Left lung (tissue), 14 donors: ENCODE measurements at places on chromosomes 4 and X. TPM values are rescaled to one million over a fixed set of nuclear protein-coding genes. Genes with fewer than 3 reads are reported as not detected.

DNA sequence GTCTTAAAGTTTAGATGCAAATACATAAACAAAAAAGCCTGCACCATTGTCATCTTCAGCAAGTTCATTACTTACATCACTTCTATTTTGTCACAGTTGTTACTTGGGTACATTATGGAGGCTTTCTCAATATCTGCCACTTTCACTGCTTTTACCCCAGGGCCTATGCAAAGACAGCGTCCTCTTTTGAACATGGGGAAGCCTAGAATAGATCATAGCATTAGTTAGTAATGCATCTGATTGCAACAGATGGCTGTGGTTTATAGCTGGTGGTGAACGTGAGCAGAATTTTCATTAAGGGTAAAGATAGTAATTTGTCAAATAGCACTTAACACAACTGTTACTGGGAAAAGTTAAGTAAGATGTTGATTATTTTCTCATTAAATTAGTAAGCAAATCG, 729 bp downstream of the CXCL11 start:
- H3K4me3 ChIP-seq, result no peak overlapping the region
- DNase-seq, result no peak
- peaks cover 7% of the 10 kb centered on the region for H3K4me1 ChIP-seq
- H3K27me3 ChIP-seq, result no peaks in the 10 kb centered on the region
- no peaks in the 10 kb centered on the region for H3K36me3 ChIP-seq
- H3K27ac ChIP-seq, result no peak overlapping the region

DNA sequence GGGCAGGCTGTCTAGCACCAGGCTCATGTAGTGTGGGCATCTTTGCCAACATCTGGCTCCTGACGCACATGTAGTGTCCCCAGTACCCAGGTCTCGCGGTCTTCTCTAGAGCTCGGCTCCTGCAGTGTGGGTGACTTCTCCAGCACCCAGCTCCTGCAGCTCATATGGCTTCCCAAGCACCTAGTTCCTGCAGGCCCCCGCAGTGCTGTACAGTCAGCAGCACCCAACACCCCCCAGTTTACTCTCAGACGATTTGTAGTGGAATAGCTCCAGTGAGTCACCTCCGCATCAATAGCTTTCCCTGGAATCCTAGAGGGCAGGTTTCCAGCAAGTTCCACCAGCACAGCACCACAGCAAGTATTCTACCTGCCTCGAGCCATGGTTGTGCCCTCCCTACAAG, 30.9 kb downstream of the ZNF41 start:
- H3K27me3 ChIP-seq, result no peaks in the 10 kb centered on the region
- no peak overlapping the region for H3K27ac ChIP-seq
- no peak overlapping the region for H3K4me3 ChIP-seq
- H3K4me1 ChIP-seq, result no peaks in the 10 kb centered on the region
- DNase-seq, result no peak
- H3K36me3 ChIP-seq, result no peaks in the 10 kb centered on the region

DNA sequence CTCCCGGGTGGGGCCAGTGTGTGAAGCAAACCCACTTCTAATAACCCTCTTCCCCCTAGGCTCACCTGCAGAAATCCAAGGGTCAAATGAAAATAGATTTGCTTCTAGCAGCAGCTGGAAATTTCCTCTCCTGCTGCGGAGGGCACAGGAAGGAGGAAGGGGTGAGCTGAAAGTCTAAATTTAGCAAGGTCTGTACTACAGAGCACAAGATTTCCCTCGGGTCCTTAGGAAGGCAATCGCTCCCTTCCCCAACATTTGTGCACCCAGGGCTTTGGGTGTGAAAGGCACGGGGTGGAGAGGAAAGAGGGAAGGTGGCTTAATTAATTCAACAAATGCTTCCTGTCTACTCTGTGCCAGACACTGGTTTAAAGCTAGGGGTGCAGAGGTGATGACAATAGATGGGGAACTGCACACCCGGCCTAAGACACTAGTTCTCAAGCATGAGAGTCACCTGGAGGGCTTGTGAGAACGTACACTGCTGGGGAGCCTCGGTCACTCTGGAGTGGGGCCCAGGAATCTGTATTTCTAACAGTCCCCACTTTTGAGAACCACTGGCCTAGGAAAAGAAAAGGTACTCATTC, 204.4 kb downstream of the NSUN7 start:
- H3K36me3 ChIP-seq, result no peaks in the 10 kb centered on the region
- no peak for DNase-seq
- H3K4me3 ChIP-seq, result no peak overlapping the region
- no peaks in the 10 kb centered on the region for H3K27me3 ChIP-seq
- H3K27ac ChIP-seq, result peak overlapping the region; percentile 37

DNA sequence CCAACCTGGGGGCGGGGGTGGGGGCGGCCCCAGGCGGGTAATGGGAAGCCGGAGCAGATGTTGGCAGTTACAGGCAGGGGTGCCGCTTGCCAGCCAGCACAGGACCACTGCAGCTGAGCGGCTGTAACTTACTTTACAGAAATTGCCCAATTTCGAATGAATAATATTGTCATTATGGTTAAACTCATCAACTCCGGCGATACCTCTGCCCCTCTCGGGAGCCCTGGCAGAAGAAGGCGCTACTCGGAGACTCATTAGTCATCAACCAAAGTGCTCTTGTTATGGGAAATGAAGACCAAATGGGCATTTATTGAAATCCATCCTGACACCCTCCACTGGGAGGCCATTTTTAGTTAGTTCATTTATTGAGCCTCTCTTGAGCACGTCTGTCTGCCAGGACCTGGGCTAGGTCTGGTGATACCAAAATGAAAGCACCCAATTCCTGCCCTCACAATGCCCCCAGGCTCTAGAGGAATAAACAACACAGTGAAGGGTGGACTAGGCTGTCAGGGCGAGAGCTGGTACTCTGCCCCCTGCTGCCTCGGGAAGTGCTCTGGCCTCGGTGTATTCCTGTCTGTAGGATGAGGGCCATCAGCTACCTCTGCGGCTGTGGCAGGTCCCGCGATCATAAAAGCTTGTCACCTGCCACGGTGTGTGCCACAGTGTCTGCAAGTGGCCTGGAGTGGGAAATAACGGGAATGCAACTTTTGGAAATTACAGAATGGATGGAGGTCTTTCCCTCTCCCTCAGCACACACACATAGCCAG, 159.1 kb upstream of the PSAPL1 start:
- peaks cover 9% of the 10 kb centered on the region for H3K4me1 ChIP-seq
- H3K27me3 ChIP-seq, result peaks cover 70% of the 10 kb centered on the region
- DNase-seq, result no peak
- no peak overlapping the region for H3K4me3 ChIP-seq

DNA sequence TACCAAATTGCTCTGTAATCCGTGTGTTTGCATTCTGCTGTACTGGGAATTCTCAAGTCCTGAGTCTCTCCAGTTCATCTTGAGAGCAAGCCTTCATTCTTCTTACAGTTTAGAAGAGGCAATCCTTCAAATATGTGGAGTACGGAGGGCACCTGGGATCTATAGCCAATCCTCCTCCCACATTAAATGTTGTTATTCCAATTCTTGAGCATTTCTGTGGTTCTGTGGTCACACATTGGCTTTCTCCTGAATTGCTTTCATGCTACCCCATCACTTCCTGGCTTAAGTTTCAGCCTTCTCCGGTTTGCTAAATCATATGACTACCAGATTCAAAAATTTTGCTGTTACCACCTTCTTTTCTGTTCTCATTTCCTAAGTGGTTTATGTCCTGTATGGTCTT, 611.1 kb downstream of the PCDH19 start:
- no peaks in the 10 kb centered on the region for H3K27me3 ChIP-seq
- no peak for DNase-seq
- no peak overlapping the region for H3K27ac ChIP-seq
- no peak overlapping the region for H3K4me3 ChIP-seq

GRCh38 chrX:33336783-33337182, 125.4 kb upstream of the DMD start:
- DNase-seq, result no peak
- no peak overlapping the region for H3K27ac ChIP-seq
- H3K36me3 ChIP-seq, result no peaks in the 10 kb centered on the region
- H3K4me3 ChIP-seq, result no peak overlapping the region

GRCh38 chr4:64192731-64193412, 216.4 kb downstream of the TECRL start:
- H3K36me3 ChIP-seq, result no peaks in the 10 kb centered on the region
- H3K27me3 ChIP-seq, result no peaks in the 10 kb centered on the region
- no peak overlapping the region for H3K4me3 ChIP-seq
- DNase-seq, result peak; percentile 19
- H3K4me1 ChIP-seq, result no peaks in the 10 kb centered on the region

DNA sequence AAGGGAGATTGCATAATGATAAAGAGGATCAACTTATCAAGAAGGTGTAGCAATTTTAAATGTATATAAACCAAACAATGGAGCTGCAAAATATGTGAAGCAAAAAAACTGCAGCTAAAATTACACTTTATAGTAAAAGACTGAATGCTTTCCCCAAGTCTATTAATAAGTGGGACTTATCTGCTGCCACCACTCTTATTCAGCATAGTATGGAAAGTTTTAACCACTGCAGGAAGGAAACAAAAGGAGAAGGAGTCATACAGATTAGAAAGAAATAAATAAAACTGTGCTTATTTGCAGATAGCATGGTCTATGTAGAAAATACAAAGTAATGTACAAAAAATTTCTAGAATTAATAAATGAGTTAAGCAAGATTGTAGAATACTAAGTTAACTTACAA, 94.1 kb upstream of the GK2 start:
- DNase-seq, result no peak
- H3K4me3 ChIP-seq, result no peak overlapping the region
- no peaks in the 10 kb centered on the region for H3K4me1 ChIP-seq

DNA sequence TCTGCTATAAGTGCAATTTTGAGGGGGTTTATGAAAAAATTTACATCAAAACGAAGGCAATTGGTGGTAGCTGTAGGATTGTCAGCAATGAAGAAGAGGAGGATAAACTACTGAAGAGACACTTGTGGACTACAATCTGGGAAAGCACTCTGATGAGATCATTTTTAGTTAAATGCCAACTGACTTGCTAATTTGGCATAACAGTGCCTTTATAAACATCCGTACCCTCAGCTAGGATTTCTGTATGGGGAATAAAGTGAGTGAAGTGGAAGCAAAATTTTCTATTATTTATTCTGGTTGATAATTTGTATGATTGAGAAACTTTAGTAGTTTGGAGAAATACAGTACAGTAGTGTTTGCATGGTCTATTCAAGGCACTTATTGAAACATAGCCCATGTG, 11.2 kb upstream of the GNRHR start:
- no peak overlapping the region for H3K4me3 ChIP-seq
- H3K27me3 ChIP-seq, result no peaks in the 10 kb centered on the region
- H3K36me3 ChIP-seq, result no peaks in the 10 kb centered on the region
- DNase-seq, result no peak
- no peaks in the 10 kb centered on the region for H3K4me1 ChIP-seq

- no peaks in the 10 kb centered on the region for H3K4me1 ChIP-seq
- no peaks in the 10 kb centered on the region for H3K36me3 ChIP-seq
- peak within 1 kb of the TSS; percentile 57 for H3K27ac ChIP-seq
- peak within 1 kb of the TSS; percentile 34 for H3K4me3 ChIP-seq
- peak; percentile 53 for DNase-seq
Observed at GRCh38 chrX:79366873-79367749, at the start of gene ITM2A. ITM2A (minus strand) TSS chrX:79367334; CDS start chrX:79367215, 119 bp downstream.

GRCh38 chrX:56728752-56729151, 291 bp upstream of the NBDY start:
- no peaks in the 10 kb centered on the region for H3K27me3 ChIP-seq
- peak; percentile 11 for DNase-seq
- peak overlapping the region; percentile 54 for H3K4me3 ChIP-seq
- no peak overlapping the region for H3K27ac ChIP-seq
- H3K36me3 ChIP-seq, result no peaks in the 10 kb centered on the region
- no peaks in the 10 kb centered on the region for H3K4me1 ChIP-seq

DNA sequence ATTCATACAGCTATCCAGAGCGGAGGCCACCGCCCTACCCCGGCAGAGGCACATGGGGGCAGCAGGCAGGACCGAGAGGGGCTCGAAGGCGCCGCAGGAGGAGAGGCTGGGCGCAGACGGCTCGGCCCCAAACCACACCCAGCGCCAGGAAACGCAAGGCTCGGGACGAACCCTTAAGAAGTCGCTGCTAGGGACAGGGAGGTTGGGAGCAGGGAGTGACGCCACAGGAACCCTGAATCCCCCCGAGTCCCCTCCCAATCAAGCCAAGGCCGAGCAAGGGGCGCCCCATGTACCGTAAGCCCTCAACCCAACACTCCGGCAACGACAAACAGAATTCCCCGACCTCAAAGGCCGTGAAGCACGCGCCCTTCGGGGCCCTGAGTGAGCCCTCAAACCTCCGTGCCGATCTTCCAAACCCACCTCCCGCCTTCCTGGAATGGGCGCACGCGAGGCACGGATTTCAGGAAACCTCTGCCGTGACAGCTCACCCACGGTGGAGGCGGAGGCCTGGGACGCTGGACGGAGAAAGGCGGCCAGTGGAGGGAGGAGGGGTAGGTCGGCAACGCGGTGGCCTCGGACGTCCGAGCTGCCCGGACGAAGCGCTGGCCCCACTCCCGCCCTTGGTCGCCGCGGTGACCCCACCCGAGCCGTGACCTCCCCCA, 1.8 kb downstream of the ZFYVE28 start:
- no peaks in the 10 kb centered on the region for H3K36me3 ChIP-seq
- peak overlapping the region; percentile 40 for H3K4me3 ChIP-seq
- peaks cover 24% of the 10 kb centered on the region for H3K4me1 ChIP-seq

GRCh38 chrX:18290200-18290599, 64.3 kb downstream of the SCML2 start:
- H3K27me3 ChIP-seq, result no peaks in the 10 kb centered on the region
- no peak for DNase-seq
- no peaks in the 10 kb centered on the region for H3K4me1 ChIP-seq
- no peak overlapping the region for H3K4me3 ChIP-seq
- no peaks in the 10 kb centered on the region for H3K36me3 ChIP-seq

DNA sequence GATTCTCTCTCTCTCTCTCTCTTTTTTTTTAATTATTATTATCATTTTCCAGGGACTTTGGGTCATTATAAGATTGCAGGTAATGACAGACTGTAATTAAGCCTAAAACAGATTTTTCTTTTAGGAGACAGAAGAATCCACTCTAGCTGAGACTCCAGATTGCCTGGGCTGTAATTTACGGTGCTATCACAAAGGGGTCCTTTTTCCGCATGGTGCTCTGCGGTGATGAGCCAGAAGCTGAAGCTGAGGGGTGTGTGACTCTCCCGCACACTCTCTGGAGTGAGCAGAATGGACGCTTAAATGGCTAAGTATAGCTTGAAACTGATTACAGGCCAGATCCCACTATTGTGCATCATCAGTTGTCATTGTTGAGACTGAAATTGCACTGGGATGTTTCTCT, 50.0 kb downstream of the LGI2 start:
- H3K4me1 ChIP-seq, result no peaks in the 10 kb centered on the region
- H3K36me3 ChIP-seq, result no peaks in the 10 kb centered on the region
- DNase-seq, result no peak
- no peak overlapping the region for H3K27ac ChIP-seq
- no peak overlapping the region for H3K4me3 ChIP-seq

- no peaks in the 10 kb centered on the region for H3K4me1 ChIP-seq
- no peak overlapping the region for H3K4me3 ChIP-seq
- H3K36me3 ChIP-seq, result no peaks in the 10 kb centered on the region
- no peak for DNase-seq
- H3K27me3 ChIP-seq, result no peaks in the 10 kb centered on the region
Observed at GRCh38 chr4:102272318-102272717, 73.0 kb downstream of the SLC39A8 start.

GRCh38 chr4:31071508-31072486, 351.6 kb downstream of the PCDH7 start:
- no peak for DNase-seq
- H3K4me1 ChIP-seq, result no peaks in the 10 kb centered on the region
- no peak overlapping the region for H3K4me3 ChIP-seq
- H3K27ac ChIP-seq, result no peak overlapping the region
- no peaks in the 10 kb centered on the region for H3K27me3 ChIP-seq

CSAG3 gene
- total RNA-seq, result not detected

DCAF8L2 gene
- total RNA-seq, result not detected

F8 gene
- 27.4 TPM for total RNA-seq

GPRIN3 gene
- total RNA-seq, result 9.4 TPM

XG gene
- 1.6 TPM for total RNA-seq

SMIM31 gene
- total RNA-seq, result 0.31 TPM

VSIG1 gene
- total RNA-seq, result 5.2 TPM

TCEAL2 gene
- total RNA-seq, result 3.3 TPM

BEX4 gene
- 28.8 TPM for total RNA-seq
